ENCODE measurements at places on chromosomes 12 and 14. TPM values are rescaled to one million over a fixed set of nuclear protein-coding genes. Genes with fewer than 3 reads are reported as not detected.

DNA sequence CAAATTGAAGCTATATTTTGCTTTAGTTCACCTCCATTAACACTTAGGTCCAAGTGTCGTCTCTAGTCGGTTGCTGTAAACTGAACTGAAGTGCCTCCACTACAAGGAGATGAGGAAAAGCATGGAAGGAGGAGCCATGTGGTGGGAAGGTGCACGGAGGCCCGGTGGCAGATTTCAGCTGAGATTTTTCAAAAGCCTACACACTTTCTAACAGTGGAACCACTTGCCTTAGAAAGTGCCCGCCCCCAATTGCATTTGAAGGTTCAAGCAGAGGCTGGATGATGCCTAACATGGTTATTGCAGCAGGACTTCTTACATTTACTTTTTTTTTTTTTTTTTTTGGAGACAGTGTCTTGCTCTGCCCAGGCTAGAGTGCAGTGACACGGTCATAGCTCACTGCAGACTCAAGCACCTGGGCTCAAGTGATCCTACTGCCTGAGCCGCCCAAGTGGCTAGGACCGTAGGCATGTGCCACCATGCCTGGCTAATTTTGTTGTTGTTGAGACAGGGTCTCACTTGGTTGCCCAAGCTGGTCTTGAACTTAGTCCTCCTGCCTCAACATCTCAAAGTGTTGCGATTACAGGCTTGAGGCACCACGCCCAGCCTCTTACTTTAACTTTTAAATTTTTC is 27.6 kb downstream of the EML1 start:
- DNase-seq, result no peak

DNA sequence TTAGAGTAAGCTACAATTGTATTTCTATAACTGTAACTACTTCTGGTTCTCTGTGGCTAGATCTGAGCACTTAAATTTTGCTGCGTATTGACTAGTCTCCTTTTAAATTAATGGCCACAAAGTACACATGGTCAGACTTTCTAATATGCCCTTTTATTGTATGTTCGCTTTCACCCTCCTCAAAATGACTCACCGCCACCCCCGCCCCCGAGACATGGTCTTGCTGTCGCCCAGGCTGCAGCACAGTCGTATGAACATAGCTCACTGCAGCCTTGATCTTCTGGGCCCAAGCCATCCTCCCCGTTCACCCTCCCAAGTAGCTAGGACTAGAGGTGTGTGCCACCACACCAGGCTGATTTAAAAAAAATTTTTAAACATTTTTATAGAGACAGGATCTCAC is 11.8 kb downstream of the MTERF2 start:
- DNase-seq, result no peak

DNA sequence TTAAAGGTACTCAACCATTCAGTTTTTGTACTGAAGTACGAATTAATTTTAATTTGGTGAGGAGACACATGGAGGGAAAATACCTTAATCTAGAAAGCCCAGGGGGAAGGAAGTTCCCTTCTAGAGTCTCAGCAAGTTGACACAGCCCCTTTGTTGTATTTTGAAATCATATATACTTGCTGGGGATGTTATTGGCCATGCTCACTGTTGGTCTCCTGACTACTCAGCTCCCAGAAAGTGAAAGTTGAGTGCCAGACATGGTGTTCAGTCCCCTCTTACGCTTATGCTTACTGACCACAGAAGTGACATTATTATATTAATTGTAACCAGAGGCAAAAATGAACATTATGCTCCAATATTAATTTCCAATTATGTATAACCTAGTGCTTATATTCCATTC is 28.1 kb downstream of the ARF6 start:
- no peak for DNase-seq

GRCh38 chr12:50514526-50515276 is 9.9 kb downstream of the DIP2B start:
- DNase-seq, result no peak

- DNase-seq, result no peak
These were observed 85.8 kb downstream of the NUMB start for GRCh38 chr14:73372529-73372928.

- peak; percentile 41 for DNase-seq
These were observed 9.3 kb upstream of the FUT8 start for GRCh38 chr14:65403231-65403630.

DNA sequence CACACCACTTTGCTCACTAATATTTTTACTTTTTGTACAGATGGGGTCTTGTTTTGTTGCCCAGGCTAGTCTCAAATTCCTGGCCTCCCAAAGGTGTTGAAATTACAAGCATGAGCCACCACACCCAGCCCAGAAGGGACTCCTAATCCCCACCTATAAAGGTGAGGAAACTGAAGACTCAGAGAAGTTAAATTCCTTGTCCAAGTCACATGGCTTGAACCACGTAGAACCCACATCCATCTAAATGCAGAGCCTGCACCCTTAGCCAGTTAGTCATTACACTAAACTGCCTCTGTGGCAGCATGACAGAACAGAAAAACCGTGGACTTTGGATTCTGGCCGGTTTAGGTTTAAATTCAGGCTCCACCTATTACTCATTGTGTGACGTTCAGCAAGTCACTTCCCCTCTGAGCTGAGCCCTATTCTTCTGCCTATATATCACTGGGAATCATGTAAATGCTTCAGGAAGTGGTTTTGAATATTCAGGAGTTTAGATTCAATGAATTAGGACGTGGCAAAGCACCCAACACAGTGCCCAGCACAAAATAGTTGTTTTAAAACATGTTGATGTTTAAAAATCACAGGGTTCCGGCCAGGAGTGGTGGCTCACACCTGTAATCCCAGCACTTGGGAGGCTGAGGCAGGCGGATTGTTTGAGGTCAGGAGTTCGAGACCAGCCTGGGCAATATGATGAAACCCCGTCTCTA is 3.0 kb upstream of the CORO1C start:
- DNase-seq, result peak; percentile 95

- no peak for DNase-seq
These were observed 8.0 kb downstream of the CNOT2 start for GRCh38 chr12:70251226-70251625.

GRCh38 chr12:60568914-60569313 is 973.1 kb downstream of the SLC16A7 start:
- no peak for DNase-seq

DNA sequence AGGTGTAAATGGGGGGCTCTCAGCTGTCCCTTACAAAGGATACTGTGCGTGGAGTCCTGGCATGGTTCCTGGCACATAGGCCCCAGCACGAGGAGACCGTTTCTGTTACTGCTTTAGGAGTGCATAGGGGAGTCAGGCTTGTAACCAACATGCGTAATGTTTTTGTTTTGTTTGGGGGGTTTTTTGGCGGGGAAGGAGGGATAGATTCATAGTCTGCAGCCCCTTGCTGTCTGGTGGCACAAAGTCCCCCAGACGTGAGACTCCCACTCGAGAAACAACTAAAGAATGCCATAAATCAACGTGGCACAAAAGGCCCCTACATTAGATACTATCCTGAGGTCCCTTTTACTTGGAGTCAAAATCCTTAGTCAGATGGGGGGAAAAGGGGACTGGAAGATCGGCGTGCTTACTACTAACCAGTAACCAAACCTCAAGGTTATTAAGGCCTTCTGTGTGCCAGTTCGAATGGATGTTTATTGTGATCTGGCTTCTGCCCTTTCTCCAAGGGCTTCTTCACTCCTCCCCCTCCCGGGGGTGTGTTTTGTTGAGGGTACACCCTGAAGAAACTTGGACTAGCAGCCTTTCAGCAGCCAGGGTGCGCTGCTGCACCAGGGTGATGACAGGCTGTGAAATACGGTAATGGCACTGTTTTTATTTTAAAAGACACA is 874 bp downstream of the ISCU start:
- peak; percentile 92 for DNase-seq

DNA sequence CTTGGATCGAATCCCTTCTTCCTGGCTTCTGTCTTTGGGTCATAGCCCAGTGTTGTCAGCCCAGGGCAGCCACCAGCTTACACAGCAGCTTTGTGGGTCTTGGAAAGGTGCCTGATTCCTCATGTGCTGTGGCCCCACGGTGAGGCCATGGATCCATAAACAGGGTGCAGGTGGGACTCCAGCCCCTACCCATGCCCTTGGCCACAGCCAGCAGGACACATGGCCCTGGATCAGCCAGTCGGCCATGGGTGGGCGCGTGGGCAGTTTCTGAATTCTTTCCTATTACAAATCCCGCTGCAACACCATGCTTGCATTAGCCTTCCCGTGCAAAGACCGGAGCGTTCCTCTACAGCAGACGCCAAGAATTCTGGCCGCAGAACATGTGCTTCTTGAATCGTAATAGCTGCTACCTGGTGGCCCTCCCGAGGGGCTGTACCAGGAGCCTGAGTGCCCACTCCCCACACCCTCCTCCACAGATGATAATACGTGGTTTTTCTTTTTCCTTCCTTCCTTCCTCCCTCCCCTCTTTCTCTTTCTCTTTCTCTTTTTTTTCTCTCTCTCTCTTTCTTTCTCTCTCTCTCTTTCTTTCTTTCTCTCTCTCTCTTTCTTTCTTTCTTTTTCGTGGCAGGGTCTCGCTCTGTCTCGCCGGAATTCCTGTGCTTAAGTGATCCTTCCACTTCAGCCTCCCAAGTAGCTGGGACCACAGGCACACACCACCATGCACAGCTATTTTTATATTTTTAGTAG is 2.9 kb upstream of the MMP17 start:
- DNase-seq, result peak; percentile 90

GRCh38 chr14:88232771-88233170 is 90.3 kb downstream of the KCNK10 start:
- DNase-seq, result no peak

- DNase-seq, result no peak
These were observed 143.4 kb upstream of the CPSF6 start for GRCh38 chr12:69095765-69096477.

DNA sequence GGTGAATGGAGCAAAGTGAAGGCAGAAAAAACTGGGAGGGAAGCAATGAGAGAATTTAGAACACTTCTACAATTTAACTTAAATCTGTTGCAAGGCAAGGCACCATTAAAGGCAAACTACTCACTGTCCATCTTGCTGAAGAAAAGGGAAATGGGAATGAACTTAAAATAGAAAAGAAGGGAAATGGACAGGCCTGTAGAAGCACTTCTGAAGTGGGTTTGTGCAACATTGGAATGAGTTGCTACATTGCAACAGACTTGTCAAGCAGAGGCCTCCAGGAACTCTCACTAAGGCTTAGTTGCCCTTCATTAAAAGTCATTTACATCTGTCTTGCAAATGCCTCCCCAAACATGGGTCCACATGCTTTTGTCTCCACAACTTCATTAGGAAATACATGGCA is 13.7 kb upstream of the OR10AD1 start:
- DNase-seq, result no peak

DNA sequence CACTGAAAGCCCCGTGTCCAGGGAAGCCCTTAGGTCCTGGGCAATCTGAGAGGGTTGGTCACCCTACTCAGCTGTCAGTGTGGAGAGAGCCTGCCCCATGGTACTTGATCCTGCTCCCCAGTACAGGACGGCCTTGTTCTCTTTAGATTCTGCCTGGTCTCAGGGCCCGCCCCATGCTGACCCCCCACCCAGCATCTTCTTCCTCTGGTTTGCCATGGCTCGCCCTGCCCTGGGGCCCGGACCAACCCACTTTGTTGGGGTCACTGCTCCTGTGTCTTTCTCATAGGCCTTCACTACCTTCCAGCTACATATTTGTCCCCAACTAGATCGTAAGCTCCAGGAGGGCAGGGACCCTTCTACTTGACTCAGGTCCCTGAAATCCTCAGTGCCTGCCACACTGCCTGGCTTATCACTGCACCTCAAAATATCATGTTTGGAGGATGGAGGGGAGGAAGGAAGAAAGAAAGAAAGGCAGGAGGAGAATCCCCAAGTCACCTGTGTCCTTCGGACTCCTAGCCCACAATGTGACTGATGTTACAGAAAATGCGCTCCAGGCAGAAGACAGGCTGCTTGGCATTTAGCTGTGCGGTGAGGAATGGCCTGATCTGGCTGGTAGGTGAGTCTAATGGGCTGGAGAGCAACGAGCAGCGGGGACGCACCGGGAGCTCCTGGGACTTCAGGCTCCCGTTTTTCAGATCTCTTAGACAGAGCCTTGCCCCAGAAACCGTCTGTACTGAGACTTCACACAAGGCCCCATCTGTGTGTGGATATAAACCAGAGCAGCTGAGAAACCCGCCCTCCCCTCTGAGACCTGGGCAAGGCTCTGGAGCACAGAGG is 66.1 kb downstream of the C14orf132 start:
- DNase-seq, result peak; percentile 87

- DNase-seq, result peak; percentile 51
These were observed 25.4 kb downstream of the CLSTN3 start for GRCh38 chr12:7155471-7156034.

- no peak for DNase-seq
These were observed 977 bp upstream of the KRT5 start for GRCh38 chr12:52521175-52521567.

GRCh38 chr12:101828463-101829196 is 2.1 kb downstream of the GNPTAB start:
- DNase-seq, result peak; percentile 52

DNA sequence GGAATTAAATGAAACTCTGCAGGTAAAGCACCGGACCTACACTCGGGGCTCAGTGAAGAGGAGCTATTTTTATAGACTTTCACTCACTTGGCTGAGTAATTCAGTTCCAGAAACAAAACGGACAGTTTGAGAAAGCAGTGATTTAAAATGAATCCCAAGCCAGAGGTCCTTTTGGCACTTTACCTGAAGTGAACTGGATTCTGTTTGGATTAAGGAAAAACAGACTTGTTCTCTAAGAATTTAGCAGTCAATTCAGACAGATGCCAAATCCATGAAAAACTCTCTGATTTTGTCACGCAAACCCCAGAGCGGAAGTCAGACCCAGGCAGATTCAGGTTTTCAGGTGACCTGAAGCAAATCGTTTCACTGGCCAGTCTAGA is 4.9 kb upstream of the VASH1 start:
- DNase-seq, result no peak

DNA sequence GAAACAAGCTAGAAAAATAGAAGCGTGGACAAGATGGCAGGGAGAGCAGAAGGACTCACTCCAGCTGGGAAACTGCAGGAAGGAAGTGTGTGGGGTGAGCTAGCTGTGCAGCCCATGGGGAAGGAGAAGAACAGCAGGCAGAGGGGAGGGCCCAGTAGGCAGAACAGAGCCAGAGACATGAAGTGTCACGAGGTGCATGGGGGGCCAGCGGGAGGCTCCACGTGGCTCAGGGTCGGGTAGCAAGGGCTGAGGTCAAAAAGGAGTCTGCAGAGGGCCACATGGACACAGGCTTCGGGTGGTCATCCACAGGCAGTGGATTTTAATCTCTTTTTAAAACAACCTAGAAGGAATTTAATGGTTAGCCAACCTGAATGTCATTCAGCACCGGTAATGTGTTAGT is 669.0 kb downstream of the BCL11B start:
- DNase-seq, result no peak

- no peak for DNase-seq
These were observed 14.5 kb upstream of the CLEC4A start for GRCh38 chr12:8108808-8109398.

Gene ASIC1
- 0.72 TPM for total RNA-seq

Gene LMNTD1
- not detected for total RNA-seq

Gene CERS5
- 33.7 TPM for total RNA-seq

Gene KITLG
- 62.5 TPM for total RNA-seq

Gene RIMKLB
- 35.5 TPM for total RNA-seq

Gene OLR1
- total RNA-seq, result under 0.01 TPM

Gene SYCP3
- 0.88 TPM for total RNA-seq

Gene RDH11
- 138 TPM for total RNA-seq
